Suppressor macrophage treated with lipopolysaccharide for 4 hours (primary cell): ENCODE measurements at places on chromosomes 12 and 14.

DNA sequence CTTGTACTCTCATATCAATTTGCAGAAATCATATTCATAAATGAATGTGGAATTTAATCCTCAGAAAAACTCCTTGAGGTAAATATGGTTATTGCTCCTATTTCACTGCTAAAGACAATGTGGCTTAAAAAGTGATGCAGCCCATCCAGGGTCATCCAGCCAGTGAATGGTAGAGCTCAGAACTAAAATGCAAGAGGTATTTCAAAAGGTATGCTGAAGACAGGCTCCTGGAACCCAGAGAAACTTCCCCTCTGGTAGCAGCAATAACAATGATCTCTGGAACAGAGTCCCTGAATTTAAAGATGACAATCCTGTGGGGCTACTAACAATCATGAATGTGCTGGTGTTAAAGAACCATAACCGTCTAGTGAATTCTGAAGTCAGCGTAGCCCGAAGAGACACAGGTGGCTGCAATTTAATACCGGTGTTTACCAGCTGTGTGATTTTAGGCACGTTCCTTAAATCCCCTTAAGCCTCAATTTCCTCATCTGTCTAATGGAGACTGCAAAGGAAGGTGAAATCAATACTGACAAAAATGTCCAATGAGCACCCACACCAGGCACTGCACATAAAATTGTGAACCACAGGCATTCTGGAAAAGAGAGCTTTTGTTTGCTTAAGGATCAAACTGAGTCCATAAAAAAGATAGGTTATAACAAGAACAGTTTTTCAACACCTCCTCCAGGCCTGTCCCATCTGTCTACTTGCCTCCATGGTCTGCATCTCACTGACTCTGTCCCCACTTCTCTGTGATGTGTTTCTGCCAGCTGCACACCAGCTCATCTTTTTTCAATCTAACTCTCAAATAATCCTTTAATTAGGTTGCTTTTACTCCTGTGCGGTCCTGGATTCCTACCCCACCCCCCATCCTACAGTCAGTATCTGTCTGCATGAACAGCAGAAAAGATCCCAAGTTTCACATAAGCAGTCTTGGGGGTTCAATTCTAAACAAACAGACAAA lies 10.5 kb downstream of the TM7SF3 start:
- DNase-seq = no peak

DNA sequence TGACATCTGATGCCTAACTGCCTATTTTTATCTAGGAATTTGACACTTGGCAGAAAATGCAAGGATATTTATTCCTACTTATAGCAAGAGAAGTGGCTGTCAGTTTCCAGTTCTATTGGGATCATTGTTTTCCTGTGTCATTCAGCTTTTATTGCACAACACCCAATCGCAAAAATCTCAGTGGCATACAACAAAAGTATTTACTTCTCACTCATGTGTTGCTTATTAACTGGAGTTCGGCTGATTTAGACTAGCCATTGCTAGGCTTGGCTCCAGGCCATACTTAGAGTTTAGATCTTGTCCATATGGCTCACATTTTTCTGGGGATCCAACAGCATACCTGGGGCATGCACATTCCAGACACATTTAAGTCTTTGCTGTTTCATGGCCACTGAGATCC lies 218.6 kb upstream of the SYT1 start:
- no peak for DNase-seq

DNA sequence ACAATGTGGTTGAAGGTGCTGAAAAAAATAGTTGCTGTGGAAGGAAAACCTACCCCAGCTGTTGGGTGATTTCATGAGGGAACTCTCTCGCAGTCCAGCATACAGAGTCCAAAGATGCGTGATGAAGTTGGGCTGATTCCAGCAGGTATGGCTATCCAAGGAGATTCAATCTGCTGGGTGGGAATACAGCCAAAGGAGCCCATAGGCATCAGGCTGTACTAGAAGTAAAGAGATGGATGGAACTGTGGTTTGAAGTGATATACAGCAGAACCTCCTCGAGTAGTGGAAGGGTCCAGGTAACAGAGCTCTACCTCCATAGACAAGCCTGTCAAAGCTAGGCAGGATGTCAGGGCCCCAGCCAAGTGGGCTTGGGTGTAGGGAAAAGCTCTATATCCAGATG lies 11.5 kb upstream of the TMTC2 start:
- no peak for DNase-seq

- DNase-seq = no peak
These were observed 573.7 kb downstream of the ALG10 start for GRCh38 chr12:34595749-34596733.

DNA sequence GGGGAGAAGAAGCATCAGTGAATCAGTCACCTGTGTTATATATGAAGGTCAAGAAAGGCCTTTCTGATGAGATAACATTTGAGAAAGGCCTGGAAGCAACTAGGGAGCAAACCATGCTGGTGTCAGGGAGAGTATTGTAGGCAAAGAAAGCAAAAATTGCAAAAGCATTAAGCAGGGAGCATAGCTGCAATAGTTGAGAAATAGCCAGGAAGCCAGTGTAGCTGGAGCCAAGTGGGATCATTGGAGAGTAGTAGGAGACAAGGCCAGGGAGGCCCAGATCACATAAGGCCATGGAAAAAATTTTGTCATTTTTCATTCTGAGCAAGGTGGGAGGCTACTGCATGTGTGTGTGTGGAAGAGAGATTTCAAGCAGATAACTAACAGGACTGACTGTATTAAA lies 18.8 kb upstream of the MAGOHB start:
- no peak for DNase-seq

DNA sequence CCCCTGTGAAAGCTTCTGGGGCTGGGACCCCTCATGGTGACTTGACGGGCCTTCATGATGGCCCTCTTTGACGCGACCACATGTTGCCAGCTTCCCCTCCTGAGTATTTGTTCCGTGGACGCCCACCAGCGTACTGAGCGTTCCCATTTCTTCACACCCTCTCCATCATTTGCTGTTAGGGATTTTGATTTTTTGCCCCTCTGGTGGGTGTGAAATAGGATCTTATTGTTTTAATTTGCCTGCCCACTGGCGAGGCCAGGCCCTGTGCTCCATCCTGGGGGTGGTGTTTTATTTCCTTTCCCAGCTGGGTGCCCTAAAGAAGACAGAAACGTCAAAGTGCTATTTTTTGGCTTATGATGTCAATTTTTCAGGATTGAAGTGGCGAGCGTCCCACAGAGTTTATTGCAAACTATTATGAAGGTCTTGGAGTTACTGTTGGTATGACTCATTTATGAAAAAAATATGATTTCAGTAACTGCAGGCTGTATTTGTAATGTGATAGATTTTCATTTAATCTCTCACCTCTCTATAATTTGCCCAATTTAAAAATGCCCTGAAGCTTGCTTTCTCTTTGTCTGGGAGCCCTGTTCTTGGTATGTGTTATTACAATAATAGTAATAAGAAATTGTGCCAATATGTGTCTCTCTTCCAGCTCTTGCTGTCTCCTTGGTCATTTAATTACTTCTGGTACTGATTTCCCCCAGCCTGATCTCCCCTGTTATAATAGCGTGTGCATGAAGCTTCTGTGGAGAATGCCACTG lies 99.6 kb downstream of the SLC25A47 start:
- no peak for DNase-seq

DNA sequence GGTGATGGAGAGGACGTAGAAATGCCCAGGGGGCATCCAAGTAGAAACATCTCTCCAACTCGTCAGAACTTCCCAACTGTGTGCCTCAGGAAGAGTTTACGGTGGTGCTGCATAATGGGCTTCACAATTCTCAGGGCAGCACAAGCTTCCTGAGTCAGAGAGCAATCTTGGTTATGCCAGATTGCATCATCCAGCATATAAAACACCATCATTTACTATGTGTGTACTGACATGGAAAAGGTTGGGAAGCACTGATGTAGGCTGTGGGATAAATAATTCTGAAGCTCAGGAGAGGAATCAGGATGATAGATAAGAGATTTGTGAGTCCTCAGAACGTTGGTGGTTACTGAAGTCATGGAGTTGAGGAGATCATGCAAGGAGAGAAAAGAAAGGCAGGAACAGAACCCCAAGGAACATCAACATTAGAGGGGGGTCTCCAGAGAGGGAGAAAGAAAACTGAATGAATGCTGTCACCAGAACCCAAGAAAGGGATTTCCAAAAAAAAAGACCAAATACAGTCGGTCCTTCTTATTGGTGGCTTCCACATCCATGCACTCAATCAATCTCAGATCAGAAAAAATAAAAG lies 4.7 kb upstream of the NCKAP5L start:
- DNase-seq = no peak

DNA sequence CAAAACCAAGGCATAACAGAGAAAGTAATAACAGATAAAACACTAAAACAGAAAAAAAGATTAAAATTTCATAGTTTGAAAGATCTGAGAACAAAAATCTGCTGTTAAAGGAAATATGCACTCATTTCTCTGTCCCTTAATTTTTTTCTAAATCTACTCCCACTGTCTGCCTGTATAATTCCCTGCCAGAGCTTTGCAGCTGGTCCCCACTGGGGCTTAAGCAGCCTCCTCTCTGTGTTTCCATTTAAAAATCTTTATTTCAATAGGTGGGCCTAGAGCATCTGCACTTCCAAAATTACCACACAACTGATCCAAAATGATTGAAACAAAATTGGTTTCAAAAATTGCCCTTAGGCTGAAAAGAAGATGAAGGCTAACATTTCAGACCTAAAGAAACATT lies 6.4 kb upstream of the SIX6 start:
- DNase-seq = no peak

DNA sequence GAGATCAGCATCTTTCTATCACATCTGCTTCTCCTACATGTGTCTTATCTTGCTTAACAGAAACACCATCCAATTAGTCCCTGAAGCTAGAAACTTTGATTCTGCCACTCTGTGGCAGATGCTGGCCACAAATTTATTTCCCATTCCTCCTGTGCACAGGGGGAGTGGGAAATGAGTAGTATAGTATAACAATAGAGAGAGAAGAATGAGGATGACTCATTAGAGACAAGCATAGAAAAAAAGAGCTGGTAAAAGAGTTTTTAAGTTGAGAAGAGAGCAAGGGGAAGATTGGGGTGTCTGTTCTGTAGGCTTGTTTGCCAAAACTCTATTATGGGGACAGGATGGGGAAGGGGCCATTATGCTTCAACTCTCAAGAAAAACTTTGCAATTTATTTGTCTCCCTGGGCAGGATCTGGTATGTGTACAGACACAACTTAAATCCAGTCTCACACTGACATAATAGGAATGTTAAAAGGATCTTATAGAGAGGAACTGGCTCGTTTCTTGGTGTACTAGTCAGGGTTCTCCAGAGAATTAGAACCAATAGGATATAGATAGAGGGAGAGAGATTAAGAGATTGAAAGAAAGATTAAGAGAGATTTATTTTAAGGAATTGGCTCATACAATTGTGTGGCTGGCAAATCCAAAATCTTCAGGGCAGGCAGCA lies 142.6 kb upstream of the CPSF6 start:
- DNase-seq = no peak

- no peak for DNase-seq
These were observed 40.9 kb downstream of the MBIP start for GRCh38 chr14:36279306-36280190.

DNA sequence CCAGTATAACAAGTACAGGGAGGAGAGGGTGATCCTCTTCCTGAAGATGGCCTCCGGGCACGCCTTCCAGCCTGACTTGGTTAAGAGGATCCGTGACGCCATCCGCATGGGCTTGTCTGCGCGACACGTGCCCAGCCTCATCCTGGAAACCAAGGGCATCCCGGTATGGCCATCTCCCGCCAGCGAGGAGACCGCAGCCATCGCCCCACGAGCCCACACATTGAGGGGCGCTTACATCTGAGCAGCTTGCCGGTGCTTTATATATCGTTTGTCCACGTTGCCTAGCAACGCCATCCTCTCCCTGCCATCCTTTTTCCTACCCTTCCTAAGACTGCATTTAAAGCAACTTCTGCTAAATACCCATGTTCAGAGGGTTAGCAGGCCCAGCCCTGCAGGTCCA lies 71.5 kb downstream of the AACS start:
- no peak for DNase-seq

GRCh38 chr12:75634244-75635222 lies 123.1 kb upstream of the KRR1 start:
- DNase-seq = no peak

DNA sequence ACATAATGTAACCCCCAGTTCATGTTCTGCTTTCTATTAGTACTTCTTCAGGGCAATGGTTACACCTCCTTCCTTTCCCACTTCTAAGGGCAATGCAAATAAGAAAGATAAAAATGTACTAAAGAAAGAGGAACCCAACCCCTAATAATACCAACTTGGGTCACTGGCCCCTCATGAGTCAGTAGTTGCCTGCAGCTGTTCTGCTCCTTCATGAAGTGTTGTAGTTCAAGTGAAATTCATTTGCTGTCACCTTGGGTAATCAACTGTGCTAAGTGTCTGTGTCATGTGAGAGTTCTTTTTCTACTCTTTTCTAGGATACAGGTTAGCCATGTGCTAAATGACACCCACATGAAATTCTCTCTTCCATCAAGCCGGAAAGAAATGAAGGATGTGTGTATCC lies 91.8 kb downstream of the PLXNC1 start:
- peak; percentile 77 for DNase-seq

DNA sequence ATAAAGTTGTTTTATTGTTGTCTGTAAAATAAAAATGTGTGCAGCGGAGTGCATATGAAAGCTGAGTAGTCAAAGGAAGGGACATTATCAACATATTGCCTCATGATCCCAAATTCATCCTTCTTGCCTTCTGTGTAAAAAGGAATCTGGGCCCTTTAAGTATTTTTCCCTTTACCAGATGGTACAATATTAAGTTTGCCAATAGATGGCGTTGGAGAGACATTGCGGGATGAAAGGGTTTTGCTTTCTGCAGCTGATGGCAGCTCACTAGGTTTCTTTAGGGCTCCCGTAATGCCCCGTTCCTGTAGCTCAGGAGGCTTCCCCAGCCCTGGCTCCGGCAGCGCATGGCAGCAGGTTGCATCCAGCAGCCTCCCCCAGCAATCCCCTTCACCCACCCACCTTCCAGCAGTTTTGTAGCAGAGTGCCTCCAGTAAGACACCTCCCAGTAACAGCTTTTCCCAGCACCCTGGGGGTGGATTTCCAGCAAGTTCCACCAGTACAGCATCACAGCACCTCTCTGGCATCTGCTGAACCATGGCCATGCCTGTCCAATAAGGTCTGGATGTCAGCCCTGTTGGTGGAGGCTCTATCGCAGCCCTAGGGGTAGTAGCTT lies 354.4 kb downstream of the MED13L start:
- peak; percentile 45 for DNase-seq
